ENCODE measurements at places on chromosomes 12 and 14. TPM values are rescaled to one million over a fixed set of nuclear protein-coding genes. Genes with fewer than 3 reads are reported as not detected.

GRCh38 chr14:101193106-101193844 is 289.8 kb upstream of the RTL1 start:
- DNase-seq, result peak; percentile 48
- H3K36me3 ChIP-seq, result no peaks in the 10 kb centered on the region
- no peaks in the 10 kb centered on the region for H3K27me3 ChIP-seq
- H3K27ac ChIP-seq, result no peak overlapping the region
- no peak overlapping the region for H3K4me3 ChIP-seq

DNA sequence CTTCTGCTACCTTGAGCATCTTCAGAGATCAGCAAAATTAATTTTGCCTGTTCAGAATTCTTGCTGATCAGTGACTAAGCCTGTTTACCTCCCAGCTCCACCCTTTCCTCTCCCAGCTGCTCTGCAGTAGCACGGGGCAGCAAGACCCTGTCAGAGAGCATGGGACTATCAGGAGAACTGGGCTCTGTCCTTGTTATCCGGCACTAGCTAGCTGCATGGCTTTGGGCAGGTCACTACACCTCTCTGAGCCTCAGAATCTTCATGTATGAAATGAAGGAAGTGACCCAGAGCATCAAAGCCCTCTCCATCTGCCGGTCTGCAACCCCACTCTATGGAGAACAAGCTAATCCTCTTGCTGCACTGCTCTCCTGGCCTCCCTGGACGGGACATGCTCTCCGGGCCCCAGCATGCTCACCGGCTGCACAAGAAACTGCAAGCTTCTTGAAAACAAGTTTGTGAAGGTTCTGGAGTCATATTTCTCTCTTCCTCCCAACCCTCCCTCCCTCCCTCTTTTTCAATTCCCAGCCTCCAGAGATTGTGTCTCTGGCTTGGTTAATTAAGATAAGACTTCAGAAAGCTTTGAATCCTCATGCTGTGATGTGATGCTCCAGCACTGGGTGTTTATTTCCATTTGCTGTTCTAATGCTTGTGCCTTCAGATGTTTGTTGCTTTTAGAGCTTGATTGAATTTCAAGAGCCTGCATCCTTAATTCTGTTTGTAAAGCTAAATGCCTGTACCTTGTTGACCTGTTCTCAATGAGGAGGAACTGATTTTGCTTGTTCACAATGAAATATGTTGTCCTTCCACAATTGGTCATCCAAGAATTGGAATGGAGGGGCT is 101.1 kb downstream of the CRACR2A start:
- peaks cover 10% of the 10 kb centered on the region for H3K36me3 ChIP-seq
- DNase-seq, result no peak
- H3K27me3 ChIP-seq, result no peaks in the 10 kb centered on the region
- H3K4me3 ChIP-seq, result no peak overlapping the region
- H3K4me1 ChIP-seq, result no peaks in the 10 kb centered on the region

GRCh38 chr12:55762646-55763045 is 19.7 kb downstream of the GDF11 start:
- DNase-seq, result no peak
- no peak overlapping the region for H3K27ac ChIP-seq
- H3K4me1 ChIP-seq, result no peaks in the 10 kb centered on the region
- no peak overlapping the region for H3K4me3 ChIP-seq

DLGAP5 gene
- total RNA-seq, result 0.08 TPM

DNA sequence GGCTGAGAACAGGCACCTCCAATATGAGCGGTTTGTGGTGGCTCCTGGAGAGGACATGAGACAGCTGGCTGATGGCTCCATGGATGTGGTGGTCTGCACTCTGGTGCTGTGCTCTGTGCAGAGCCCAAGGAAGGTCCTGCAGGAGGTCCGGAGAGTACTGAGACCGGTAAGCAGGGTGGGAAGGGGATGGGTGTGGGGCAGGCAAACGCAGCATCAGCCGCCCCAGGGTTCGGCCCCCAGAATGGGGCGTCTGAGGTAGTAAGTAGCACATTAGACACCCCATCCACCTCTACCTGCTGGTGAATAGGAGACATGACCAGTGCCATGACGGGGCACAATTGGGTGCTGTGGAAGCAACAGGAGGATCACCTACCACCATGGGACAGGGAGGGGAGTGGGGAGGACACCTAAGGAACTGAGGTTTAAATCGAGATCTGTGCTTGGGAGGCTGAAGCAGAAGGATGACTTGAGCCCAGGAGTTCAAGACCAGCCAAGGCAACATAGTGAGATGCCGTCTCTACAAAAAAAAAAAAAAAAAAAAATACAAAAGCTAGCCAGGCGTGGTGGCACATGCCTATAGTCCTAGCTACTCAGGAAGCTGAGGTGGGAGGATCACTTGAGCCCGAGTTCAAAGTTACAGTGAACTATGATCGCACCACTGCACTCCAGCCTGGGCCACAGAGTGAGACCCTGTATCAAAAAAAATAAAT is 25.5 kb downstream of the ITGA7 start:
- H3K27ac ChIP-seq, result peak overlapping the region; percentile 70
- H3K36me3 ChIP-seq, result peaks cover 10% of the 10 kb centered on the region
- peak overlapping the region; percentile 53 for H3K4me3 ChIP-seq
- DNase-seq, result no peak

- H3K36me3 ChIP-seq, result no peaks in the 10 kb centered on the region
- no peak for DNase-seq
- no peak overlapping the region for H3K4me3 ChIP-seq
- H3K27me3 ChIP-seq, result no peaks in the 10 kb centered on the region
- H3K27ac ChIP-seq, result no peak overlapping the region
- no peaks in the 10 kb centered on the region for H3K4me1 ChIP-seq
These were observed 397 bp downstream of the BDKRB1 start for GRCh38 chr14:96256407-96256806.

DNA sequence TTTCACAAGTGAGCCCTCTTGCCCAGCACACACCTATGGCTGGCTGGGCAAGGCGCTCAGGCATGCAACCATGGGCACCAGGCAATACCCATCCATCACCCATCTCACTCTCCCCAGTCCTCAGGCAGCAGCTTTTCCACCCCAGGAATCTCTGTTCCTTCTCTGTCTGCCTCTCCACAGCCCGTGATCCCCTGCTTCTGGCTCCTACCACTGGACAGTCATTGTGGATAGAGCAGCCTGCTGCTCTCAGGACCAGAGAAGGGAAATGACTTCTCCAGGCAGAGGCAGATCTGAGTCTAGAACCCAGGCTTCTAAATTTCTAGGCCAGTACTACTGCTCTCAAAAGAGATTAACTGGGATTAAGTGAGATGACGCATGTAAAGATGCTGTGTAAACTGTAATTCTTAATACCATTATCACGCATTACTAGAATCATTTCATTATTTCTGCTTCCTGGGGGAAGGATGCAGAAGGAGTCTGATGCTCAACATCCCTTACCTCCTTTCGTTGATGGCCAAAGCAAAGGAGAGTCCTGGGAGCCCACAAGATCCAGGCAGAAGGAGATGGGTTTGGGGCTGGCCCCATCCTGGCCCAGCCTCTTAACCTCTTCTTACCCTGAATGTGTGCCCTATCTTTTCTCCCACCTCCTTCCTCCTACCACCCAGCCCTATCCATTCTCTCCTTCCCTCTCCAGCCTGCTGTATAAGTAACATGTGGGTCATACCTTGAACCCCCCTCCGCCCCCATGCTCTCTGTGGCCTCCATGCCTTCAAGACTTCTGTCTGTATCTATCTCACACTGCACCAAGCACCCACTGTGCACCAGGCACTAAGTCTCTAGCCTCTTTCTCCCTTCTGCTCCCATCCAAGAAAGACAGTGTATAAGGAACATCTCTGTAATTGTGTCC is 4.8 kb upstream of the AQP5 start:
- H3K4me3 ChIP-seq, result no peak overlapping the region
- H3K27me3 ChIP-seq, result peaks cover 7% of the 10 kb centered on the region

DNA sequence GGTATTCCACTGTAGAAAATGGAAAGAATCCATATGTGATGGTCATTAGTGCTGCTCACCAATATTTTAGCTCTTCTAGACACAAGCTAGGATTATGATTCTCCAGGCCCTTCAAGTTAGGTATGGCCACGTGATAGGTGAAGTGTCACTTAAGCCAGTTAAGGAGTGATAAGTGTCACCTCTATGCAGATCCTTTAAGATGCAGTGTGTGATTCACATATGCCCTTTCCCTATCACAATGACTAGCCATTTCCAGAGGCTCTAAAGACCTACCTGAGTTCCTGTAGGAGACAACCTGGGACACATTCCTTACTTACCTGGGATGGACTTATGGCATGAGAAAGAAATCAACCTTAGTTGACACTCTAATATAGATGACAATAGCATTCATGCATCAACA is 343.2 kb downstream of the NELL2 start:
- no peak overlapping the region for H3K4me3 ChIP-seq
- no peaks in the 10 kb centered on the region for H3K36me3 ChIP-seq
- no peaks in the 10 kb centered on the region for H3K27me3 ChIP-seq
- no peaks in the 10 kb centered on the region for H3K4me1 ChIP-seq

DNA sequence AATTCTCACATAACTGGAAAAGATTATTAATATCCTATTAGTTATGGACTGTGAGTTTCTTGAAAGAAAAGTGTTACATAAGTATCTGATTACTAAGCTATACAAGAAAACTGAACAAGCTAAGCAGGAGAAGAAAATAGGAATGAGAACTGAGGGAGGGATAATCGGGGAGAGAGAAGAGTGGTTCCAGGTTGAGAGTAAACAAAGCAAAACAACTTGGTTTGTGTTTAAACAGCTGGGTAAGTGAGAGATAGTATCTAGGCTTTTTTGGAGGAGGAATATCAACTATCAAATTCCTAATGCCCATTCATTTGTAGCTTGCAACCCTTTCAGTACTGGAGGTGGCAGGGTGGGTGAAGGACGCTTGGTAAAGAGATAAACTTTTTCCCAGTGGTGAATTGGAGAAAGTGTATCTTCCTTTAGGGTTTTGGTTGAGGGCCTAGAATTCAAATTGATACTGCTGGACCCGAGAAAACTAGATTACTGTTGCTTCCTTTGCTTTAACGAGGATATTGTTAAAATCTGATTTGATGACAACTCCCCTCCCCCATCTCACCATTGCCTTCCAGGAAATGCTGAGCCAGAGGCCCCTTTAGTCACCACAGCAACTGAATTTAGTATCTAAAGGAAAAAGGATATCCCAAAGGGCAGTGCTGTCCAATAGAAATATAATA is 2.0 kb upstream of the SLC2A3 start:
- H3K27ac ChIP-seq, result no peak overlapping the region
- DNase-seq, result no peak
- H3K4me1 ChIP-seq, result no peaks in the 10 kb centered on the region

- no peak for DNase-seq
- no peak overlapping the region for H3K27ac ChIP-seq
- H3K4me1 ChIP-seq, result no peaks in the 10 kb centered on the region
- H3K36me3 ChIP-seq, result no peaks in the 10 kb centered on the region
- no peak overlapping the region for H3K4me3 ChIP-seq
These were observed 18.7 kb downstream of the GRIN2B start for GRCh38 chr12:13962699-13963098.

DTX1 gene
- total RNA-seq, result 1.2 TPM

DNA sequence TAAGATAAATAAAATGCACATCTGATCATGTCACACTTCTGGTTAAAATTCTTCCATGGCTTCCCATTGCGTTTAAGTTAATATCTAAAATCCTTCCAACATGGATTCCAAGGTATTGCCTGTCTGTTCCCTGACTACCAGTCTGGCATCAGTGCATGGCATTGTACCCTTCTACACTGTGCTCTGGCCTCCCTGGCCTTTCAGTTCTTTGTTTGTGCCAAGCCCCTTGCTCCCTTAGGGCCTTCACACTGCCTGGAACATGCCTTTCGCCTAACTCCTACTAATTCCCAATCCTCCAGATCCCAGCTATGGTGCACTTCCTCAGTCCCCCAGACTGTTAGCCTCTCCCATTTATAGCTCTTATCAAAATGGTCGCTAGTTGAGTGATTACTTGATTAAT is 6.3 kb downstream of the CIPC start:
- H3K27ac ChIP-seq, result peak overlapping the region; percentile 97
- H3K4me1 ChIP-seq, result peaks cover 81% of the 10 kb centered on the region
- H3K36me3 ChIP-seq, result peaks cover 32% of the 10 kb centered on the region
- no peak for DNase-seq

- no peak overlapping the region for H3K4me3 ChIP-seq
- H3K27me3 ChIP-seq, result no peaks in the 10 kb centered on the region
- H3K36me3 ChIP-seq, result no peaks in the 10 kb centered on the region
- H3K4me1 ChIP-seq, result peaks cover 8% of the 10 kb centered on the region
- H3K27ac ChIP-seq, result no peak overlapping the region
These were observed 23.5 kb upstream of the INF2 start for GRCh38 chr14:104665657-104666522.
